ENCODE measurements at places on chromosomes 1 and 21. TPM values are rescaled to one million over a fixed set of nuclear protein-coding genes. Genes with fewer than 3 reads are reported as not detected.

The MYOG gene
- polyA plus RNA-seq: not detected

The DNAI4 gene
- 2.2 TPM for polyA plus RNA-seq

DNA sequence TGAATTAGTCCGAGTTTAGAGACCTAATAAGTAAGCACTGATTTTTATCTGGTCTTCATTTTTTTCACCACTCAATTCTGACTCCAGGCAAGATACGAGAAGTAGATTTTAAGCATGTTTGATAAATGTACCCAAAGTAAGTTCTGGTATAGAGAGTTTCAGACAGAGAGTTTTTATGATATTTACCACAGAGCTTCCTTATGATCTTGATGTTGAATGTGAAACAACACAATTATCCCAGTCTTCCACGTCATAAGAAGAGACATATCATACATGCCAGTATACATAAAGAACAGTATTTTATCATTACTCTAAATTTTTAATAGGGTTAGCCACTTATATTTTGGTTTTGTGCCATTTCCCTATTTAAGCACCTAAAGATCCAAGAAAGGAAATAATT, 7.8 kb upstream of the NCMAP start:
- DNase-seq: no peak

DNA sequence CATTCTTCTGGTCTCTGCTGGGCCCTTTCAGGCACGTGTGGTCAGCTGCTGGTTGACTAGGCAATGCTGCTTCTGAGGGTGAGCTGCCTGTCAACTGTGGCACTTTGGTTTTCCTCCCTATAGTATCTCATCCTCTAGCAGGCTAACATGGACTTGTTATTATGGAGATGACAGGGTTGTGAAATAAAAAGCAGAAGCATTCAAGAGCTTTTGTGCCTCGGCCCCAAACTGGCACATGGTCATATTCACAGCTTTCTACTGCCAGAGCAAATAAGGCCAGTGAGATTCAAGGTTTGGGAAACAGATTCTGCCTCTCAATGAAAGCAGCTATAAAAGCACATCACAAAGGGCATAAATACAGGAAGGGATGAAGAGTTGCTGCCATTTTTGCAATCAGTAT, 1.6 kb upstream of the ZNF124 start:
- DNase-seq: no peak

DNA sequence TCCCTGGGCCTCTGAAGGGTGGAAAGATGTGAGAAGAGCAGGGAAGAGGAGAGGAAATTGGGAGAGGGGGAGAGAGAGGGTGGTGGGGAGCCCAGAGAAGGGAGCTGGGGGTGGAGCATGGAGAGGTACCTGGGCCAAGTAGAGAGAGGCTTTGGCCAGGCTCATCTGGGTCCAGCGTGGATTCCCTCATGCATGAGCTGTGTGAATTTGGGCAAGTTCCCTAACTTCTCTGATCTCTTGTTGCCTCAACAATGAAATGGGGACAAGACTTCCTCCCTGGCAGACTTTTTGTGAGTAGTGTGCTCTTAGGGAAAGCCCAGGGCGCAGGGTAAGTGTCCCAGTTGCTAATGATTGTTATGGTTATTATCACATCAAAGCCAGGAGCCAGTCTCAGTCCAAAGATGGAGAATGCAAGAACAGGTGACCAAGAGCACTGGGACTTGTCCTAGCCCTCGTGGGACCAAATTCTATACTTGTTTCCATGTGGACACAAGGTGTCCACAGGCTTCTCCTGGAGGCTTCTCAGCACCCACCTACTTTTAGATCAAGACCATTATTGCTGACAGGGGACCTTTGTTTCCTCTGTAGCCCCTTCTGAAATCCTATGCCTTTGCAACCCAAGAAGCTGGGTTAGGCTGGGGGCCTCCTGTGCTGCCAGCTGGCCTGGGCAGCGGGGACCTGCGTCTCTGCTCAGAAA, 13.9 kb downstream of the IL6R start:
- no peak for DNase-seq

DNA sequence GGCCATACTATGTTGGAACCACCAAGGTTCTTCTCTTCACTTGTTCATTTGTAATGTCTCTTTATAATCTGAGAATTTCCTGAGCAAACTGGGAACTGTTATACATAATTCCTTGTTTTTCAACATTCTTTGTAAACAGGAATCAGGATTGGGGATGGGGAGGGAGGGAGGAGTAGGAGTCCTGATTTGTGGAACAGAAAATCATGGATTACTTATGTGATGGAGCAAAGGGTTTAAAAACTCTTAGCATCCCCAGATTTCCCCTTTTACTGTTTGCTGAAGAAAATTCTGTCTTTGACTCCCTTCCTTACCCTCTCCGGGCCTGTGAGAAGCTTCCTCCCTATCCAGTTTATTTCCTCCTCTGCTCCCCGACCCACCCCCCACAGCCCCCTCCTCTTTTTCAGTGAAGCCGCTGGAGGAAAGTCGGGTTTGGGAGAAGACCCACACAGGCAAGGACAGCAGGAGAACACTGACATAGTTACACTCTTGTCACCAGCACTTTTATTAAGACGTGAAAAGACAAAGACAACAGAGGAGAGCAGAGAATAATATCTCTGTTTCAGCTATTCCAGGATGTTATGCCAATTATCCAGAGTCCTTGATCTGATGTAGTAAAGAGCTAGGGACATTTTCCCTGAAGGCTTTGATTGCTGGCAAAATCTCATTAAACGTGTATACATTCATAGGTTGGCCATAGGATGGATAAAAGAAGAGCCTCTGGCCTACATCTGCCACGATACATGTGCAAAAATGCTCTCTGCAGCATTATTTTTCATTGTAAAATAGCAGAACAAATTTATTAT, 4.6 kb upstream of the NBPF1 start:
- DNase-seq: no peak

The FMOD gene
- polyA plus RNA-seq: 5.4 TPM

The ADCY10 gene
- 0.11 TPM for polyA plus RNA-seq

The USH2A gene
- 0.01 TPM for polyA plus RNA-seq

- DNase-seq: no peak
These were observed 1.2 kb downstream of the RUNX3 start for GRCh38 chr1:24928689-24929397.

DNA sequence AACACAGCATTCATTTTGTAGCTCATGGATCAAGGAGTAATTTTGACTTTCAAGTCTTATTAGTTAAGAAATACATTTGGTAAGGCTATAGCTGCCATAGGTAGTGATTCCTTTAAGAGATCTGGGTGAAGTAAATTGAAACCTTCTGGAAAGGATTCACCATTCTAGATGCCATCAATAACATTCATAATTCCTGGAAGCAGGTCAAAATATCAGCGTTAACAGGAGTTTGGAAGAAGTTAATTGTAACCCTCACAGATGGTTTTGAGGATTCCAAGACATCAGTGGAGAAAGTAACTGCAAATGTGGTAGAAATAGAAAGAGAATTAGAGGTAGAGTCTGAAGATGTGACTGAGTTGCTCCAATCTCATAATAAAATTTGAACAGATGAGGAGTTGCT, 216.6 kb downstream of the GREM2 start:
- no peak for DNase-seq

The NT5C1A gene
- not detected for polyA plus RNA-seq

The GJA8 gene
- not detected for polyA plus RNA-seq
